Kidney glomerular epithelial cell (primary cell): ENCODE measurements at places on chromosomes 5 and 9.

DNA sequence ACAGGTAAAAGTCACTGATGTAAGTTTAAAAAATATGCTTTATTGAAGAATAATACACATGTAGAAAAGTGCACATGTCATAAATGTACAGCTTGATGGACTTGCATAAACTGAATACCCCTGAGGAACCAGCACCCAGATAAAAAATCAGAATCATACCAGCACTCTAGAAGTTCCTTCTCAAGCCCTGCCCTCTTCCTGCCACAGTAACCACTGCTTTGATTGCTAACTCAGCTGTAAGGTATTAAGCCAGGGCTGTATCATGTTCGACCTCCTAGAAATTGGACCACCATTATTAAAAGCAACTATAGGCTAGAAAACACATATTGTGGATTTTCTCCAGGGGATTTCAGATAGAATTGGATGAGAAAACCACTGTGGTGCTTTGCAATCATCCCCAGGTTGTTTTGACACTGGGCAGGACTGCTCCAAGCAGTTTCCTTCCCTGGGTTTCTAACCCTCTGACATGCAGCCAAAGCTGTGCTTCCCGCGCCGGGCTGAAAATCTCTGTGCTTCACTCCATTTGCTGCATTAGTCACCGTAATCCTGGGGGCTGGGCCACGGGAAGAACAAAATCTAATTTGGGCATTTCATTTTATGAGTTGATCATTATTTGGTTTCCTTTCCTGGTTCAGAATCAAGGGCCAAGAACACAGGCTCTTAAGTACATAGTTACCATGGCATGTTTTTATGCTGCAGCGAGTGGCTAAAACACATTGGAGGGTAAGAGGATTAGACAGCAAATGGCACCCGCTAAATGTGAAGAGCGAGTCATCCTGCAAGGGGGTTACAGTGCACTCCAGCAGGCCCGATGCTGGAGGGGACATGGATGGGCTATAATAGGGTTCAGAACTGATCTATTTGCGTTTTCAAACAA, 139.4 kb upstream of the IL12B start:
- DNase-seq = no peak

DNA sequence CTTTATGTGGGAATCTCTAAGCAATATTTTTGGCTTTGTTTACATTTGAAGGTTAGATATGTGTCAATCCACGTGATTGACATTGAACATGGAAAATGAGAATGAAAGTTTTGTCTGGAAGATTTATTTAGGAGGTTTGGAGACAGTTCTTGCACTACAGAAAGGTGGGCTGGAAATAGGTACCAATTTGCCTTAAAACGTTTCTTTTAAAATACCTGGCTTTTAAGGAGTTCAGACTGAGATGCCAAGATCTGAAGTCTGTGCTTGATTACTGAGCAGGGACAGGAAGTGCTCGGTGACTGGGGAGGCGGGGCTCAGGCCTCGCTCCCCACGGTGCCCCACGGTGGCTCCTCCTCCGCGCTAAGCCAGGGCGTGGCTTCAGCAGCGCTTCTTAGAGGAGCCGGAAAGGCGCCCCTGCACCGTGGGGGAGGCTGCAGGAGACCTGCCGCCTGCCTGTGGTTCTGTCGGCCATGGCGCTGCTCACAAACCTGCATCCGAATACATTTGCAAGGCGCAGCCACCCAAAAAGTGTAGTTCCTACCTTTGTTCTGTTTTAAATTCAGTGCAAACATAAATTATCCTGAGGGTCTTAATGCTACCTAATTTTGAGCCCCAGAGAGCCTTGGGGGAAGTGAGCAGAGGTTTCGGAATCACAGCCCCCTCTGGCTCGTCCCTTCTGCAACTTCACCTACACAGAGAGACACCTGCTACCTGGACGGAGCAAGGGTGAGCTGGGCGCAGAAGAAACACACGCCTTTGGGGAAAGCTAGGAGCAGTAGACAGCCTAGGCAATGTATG, 49.2 kb downstream of the USP20 start:
- DNase-seq = peak; percentile 60

- no peak for DNase-seq
These were observed 447 bp downstream of the UBLCP1 start for GRCh38 chr5:159263569-159263905.

DNA sequence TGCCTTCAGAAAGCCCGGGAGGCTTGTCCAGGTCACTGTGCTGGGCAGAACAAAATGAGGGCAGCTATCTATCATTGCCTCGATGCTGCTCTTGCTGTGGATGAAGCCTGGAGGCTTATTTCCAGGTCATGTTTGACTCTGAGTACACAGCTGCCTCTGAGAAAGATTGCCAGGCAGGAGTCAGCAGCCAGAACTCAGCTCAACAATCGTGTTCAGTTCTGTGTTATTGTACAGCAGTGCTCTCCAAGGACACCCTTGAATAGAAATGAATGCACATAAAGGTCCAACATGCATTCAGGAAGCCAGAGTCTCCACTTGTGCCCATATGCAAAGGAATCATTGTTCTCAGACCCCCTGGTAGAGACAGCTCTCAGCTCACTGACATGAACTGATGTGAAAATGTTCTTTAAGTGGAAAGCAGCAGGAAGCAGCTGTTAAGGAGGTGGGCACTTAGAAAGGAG, 61.7 kb upstream of the ZFR start:
- DNase-seq = no peak

DNA sequence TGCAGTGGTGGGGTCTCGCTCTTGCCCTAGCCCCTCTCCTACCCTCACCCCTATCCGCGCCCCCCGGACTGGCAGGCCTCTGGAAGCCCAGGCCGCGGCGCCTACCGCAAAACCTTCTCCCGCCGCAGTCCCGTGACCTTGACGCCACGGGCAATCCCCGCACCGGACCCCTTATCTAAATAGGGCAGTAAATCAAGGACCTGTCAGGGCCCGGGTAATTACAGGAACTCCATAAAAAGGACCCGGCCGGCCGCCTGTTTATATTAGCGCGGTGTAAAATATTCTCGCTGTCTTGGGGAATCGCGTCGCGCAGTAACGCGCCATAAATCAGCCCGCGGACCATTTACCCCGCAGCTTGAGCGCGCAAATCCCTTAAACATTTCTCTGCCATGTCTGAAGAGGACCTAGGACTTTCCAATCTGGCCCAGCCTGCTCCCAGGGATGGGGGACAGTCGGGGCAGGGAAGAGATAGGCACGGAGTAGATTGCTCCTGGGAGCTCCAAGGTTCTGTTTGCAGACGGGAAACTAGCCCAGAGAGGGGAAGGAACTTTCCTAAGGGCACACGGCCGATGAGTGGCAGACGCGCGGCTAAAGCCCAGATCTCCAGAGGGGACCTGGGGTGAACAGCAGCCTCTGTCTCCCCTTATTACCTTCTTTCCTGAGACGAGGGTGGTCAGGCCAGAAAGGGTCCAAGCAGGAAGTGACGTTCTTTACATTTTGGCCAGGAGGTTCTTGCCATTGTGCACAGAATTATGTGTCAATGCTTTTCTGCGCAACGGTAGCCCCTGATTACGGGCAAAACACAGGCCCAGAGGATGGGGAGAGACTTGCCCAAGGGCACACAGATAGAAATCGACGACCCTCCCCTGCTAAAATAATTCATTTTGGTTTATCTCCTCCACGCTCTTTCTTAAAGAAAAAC, 4.8 kb upstream of the HAND1 start:
- DNase-seq = no peak

DNA sequence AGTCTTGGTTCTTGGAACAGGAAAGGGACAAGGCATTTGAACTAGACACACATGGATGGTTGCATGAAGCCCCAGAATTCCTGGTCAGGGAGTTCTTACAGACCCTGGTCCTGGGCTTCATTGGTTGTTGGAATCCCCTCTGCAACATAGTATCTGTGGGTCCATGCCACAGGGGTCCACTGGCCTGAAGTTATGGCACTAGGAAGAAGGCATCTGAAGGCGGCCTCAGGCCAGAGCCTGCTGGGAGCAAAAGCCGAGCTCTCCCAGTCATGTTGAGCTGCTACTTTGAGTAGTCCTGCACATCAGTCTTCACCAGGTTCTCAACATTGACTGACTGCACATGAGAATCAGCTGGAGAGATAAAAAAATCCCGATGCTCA, 71.1 kb upstream of the PITX1 start:
- no peak for DNase-seq

DNA sequence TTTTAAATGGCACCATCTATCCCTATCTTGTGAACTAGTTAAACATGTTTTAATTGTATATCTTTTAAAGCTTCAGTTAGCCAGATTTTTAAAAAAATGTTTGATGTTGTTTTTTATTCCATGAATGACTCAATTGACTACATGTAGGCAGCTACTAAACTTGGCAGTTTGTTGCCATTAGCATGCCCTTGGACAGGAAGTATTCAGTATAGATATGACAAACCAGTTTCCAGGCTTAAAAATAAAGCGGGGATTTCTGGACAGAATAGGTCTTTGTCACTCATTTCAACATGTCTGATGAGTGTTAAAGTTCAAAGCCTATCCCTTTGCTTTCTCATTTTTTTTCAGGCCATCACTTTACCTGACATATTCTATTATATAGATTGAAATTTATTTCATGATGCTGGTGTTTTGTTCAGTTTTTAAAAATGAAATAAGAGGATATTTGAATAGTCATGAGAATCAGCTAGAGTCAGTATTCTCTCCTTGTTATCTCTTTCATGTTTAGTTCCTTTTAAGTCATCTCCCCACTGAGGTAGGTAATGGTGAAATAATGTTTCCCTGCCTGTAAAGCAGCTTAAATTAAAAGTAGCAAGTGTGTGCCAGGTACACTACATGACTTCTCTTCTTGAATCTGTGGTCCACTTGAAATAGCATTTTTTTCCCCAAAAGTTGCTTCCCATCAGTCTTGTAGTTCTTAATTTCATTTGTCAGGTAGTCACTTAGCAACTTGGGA, 11.9 kb downstream of the TNFAIP8 start:
- no peak for DNase-seq

GRCh38 chr9:79166005-79166404, 405.8 kb upstream of the TLE4 start:
- DNase-seq = no peak

GRCh38 chr5:146797658-146798057, 80.9 kb downstream of the PPP2R2B start:
- no peak for DNase-seq

DNA sequence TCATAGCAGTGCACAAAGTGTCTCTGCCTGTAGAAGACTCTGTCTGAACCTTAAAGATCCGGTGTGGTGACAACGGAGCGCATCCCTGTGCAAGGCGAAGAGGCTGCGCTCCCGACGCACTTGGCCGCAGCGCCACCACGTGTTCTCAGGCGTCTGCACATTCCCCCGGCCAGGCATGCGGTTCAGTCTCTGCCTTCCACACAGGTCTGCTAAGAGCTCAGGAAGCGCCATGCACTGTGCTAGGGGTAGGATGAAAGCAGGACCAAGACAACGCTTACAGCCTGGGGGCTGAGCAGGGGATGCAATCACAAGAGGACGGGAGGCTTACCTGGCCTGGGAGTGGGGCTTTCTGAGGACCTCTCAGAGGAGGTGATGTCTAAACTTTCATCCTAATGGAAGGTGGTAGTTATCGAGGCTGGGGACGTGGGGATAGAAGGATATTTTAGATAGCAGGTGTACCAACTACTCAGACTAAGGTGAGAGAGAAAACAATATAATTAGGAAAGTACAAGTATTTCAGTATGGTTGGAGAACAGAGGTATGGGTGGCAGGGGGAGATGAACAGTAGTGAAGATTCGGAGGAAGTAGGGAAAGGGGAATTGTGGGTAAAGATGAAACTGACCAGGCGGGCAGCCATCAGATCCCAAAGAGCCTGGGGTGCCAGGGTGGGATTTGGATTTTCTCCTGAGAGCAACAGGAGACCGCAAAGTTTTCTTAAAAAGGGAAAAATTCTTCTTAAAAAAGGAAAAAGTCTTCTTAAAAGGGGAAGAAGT, 13.3 kb downstream of the CAPSL start:
- DNase-seq = peak; percentile 14

GRCh38 chr9:88777498-88778312, 213.6 kb upstream of the S1PR3 start:
- DNase-seq = no peak

DNA sequence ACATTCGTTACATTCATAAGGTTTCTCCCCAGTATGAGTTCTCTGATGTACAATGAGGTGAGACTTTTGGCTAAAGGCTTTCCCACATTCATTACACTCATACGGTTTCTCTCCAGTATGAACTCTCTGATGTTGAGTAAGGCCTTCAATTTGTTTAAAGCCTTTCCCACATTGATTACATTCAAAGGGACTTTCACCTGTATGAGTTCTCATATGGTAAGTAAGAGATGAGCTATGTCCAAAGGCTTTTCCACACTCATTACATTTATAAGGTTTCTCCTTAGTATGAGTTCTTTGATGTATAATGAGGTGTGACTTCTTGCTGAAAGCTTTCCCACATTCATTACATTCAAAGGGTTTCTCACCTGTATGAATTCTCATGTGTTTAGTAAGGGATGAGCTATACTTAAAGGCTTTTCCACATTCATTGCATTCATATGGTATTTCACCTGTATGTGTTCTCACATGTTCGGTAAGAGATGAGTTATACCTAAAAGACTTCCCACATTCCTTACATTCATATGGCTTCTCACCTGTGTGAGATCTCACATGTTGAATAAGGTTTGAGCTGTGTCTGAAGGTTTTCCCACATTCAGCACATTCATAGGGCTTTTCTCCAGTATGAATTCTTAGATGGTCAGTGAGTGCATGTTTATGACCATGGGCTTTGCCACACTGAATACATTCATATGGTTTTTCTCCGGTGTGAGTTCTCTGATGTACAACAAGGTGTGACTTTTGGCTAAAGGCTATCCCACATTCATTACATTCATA, 13.5 kb downstream of the ZFP37 start:
- DNase-seq = no peak

- DNase-seq = peak; percentile 89
These were observed 34.7 kb downstream of the SHOC1 start for GRCh38 chr9:111759762-111760639.

GRCh38 chr9:110047955-110048402, 160.0 kb downstream of the C9orf152 start:
- no peak for DNase-seq

DNA sequence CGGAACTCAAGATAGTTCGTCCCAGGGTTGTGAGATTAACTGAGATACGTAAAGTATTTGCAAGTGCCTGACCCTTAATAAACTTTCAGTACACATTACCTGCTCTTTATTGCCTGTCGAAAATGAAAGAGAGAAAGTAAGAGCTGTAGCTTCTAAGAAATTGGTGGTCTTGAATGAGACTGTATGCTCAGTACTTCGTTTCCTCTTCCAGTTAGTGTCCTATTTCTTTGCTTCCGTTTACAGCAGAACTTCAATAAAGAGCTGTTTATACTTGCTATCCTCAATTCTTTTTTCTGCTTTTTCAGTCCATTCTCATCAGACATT, 534 bp downstream of the SRFBP1 start:
- DNase-seq = no peak

DNA sequence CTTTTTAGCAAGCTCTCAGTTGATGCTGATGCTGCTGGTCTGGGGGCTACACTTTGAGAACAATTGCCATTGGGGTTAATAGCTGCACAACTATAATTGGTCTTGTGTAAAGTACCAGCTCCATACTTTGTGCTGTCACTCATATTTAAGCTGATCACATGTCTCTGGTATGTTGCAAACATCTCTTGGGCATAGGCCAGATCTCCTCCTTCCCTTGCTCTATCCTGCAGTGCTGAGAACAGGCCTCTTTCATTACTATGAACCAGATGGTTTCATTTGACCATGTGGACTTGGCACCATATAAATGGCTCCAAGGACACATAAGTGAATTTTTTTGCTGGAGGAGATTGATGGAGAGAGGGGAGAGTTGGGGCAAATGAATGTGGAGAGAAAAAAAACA, 48.4 kb downstream of the DMRT2 start:
- no peak for DNase-seq

- no peak for DNase-seq
These were observed 80.0 kb downstream of the TMEM161B start for GRCh38 chr5:88188458-88189132.

GRCh38 chr9:11275158-11275695, 662.4 kb upstream of the PTPRD start:
- no peak for DNase-seq
